ENCODE measurements at places on chromosomes 1 and 21. TPM values are rescaled to one million over a fixed set of nuclear protein-coding genes. Genes with fewer than 3 reads are reported as not detected.

DNA sequence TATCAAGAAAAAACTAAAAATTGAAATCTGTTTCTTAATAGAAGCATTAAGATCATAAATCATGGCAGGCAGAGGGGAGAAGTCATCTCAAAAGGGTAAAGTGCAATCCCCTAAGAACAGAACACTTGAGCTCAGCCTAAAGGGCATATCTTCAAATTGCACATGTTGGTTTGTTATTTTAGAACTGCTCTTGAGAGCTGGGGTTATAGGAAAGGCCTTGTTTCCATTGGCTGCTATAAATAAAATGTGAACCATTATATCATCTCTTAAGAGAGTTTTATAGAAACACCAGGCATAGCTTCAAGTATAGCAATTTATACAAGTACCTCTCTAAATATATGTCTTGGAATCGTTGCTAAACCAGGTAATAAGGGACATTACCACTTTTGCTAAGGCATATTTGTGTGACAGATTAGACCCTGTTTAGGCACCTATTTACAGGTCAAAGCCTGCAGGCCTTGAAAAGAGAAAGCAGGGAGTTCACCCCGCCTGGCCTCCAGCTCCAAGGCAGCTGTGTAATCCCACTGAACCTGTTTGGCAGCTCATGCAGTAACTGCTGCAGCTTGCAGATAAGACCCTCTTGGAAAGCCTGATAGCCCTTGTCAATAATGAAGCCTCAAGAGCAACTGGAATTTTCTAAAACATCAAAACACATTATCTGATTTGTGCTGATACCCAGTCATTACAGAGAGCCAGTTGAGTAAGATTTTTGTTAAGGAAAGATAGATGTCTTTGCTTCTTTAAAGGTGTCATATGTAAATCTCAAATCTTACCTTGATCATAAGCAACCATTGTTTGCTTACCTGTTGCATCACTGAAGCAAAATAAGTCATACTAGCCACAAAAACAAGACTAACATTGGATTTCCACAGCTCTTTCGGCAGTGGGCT lies 24.2 kb upstream of the SYDE2 start:
- H3K4me3 ChIP-seq: no peak overlapping the region
- DNase-seq: no peak
- no peaks in the 10 kb centered on the region for H3K36me3 ChIP-seq
- peaks cover 4% of the 10 kb centered on the region for H3K4me1 ChIP-seq
- H3K27me3 ChIP-seq: no peaks in the 10 kb centered on the region

Gene CAPN8
- 0.88 TPM for total RNA-seq

GRCh38 chr1:42419126-42419821 lies 36.5 kb downstream of the ZMYND12 start:
- H3K27ac ChIP-seq: no peak overlapping the region
- H3K4me3 ChIP-seq: no peak overlapping the region
- no peaks in the 10 kb centered on the region for H3K27me3 ChIP-seq
- H3K36me3 ChIP-seq: no peaks in the 10 kb centered on the region

GRCh38 chr1:30665216-30666010 lies 58.0 kb downstream of the MATN1 start:
- H3K27ac ChIP-seq: no peak overlapping the region
- DNase-seq: no peak
- no peak overlapping the region for H3K4me3 ChIP-seq
- no peaks in the 10 kb centered on the region for H3K4me1 ChIP-seq
- no peaks in the 10 kb centered on the region for H3K36me3 ChIP-seq

DNA sequence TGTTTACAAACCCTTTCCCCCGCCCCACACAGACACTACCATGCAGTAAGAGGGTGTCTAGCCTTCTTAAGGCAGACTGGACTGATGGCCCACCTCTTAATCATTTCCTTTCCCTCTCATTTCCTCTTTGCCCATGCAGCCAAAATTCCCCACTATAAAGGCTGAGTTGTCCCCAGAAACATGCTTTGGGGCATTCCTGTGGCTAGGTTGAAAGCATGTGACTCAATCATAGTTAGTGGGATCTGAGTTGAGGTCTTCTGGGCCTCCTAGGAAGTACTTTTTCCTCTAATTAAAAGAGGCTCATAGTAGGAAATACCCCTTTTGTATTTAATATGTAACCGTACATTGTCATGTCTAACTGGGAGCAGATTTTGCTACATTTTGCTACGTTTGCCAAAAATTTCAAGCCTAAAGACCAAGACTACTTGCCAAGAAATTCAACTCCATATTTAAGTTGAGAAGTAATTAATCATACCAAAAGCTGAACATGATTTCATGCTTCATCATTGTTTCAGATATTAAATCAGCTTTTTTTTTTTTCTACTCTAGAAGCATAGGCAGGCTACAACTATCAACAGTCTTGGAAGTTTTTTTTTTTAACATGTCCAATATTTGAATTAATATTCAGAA lies 174.7 kb downstream of the ADGRL4 start:
- H3K4me1 ChIP-seq: no peaks in the 10 kb centered on the region
- no peaks in the 10 kb centered on the region for H3K36me3 ChIP-seq
- no peak overlapping the region for H3K4me3 ChIP-seq
- H3K27ac ChIP-seq: no peak overlapping the region
- no peaks in the 10 kb centered on the region for H3K27me3 ChIP-seq
- no peak for DNase-seq

DNA sequence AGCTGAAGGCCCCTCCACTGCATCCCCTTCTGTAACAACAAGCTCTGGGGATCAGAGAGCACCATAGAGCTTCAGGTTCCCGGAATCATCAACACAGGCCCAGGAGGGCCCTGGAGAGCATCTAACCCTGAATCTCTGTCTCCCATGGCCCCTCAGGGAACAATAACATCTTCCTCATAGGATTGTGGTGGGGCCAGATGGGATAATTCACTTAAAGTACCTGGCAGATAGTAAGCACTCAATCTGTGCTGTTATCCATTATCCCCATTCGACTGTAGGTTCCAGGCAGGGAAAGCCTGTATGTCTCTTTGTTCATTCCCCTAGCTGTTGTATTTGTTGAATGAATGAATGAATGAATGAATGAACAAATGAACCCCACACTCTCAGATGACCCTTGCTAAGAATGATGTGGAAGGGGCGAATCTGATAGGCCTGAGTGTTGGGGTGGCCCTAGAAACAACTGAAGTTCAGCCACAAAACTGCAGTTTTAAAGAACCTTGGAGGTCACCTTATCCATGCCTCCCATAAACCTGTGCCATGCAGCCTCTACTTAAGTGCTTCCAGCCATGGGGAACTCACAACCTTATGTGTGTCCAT lies 14.5 kb downstream of the LAPTM5 start:
- H3K36me3 ChIP-seq: no peaks in the 10 kb centered on the region
- no peaks in the 10 kb centered on the region for H3K4me1 ChIP-seq
